ENCODE measurements at places on chromosomes 2 and 18.

DNA sequence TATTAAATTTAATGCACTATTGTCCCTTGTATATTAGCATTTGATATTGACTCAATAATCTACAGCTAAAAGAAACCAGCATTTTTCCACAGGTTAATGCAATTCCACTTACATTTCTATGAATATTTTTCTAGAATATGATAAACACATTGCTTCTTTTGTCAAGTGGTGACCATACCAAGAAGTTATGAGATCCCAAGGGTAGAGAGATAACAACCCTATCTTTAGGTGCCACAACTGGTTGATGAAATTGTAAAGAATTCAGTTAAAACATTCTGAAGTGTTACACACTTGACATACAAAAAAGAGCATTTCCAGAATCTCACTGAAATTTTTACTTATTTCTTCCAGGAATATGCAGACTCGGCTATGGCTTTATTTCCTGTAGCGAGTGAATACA lies 56.0 kb downstream of the ABCG8 start:
- no peak for DNase-seq

DNA sequence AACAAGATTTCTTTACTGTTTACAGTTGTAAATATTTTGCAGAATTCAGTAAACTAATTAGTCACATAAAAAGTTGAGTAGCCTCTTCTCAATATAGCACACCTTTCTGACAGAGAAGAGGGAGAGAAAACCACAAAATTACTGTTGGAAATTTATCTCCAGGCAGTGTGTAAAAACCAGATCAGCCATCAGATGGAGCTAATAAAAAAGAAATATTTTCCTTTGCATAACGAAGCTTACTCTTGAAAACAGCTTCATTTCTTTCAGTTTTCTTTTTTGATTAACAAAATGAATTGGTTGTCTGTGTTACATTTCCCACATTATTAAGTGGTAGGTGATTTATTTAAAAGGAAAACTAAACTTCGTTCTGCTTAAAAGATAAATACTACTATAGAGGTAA lies 259.3 kb upstream of the KCNJ3 start:
- no peak for DNase-seq

GRCh38 chr2:216503159-216503629 lies 4.5 kb downstream of the RPL37A start:
- DNase-seq: no peak

GRCh38 chr2:167935803-167936110 lies 311.6 kb downstream of the STK39 start:
- DNase-seq: no peak

DNA sequence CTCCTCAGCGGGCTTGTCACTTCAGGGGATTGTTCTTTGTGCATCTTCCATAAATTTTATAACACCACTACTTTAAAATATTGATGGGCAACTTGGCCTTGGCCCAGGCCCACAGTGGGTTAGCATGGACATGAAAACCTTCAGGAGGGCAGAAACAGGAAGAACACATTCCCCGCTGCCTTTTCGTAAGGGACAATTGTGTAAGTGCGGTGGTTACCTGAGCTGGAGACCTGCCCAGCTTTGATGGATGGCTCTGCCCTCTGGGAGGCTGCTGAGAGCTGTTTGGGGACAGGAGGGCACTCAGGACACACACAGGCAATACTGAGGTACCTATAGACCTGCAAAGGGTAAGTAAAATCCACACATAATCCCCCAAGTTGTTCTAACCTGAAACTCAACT lies 46.8 kb downstream of the FECH start:
- no peak for DNase-seq

GRCh38 chr2:64101141-64101591 lies 43.1 kb downstream of the PELI1 start:
- DNase-seq: no peak
